ENCODE measurements at places on chromosomes 12 and 14.

- DNase-seq: no peak
These were observed 262.6 kb upstream of the LRIG3 start for GRCh38 chr12:59182658-59183455.

DNA sequence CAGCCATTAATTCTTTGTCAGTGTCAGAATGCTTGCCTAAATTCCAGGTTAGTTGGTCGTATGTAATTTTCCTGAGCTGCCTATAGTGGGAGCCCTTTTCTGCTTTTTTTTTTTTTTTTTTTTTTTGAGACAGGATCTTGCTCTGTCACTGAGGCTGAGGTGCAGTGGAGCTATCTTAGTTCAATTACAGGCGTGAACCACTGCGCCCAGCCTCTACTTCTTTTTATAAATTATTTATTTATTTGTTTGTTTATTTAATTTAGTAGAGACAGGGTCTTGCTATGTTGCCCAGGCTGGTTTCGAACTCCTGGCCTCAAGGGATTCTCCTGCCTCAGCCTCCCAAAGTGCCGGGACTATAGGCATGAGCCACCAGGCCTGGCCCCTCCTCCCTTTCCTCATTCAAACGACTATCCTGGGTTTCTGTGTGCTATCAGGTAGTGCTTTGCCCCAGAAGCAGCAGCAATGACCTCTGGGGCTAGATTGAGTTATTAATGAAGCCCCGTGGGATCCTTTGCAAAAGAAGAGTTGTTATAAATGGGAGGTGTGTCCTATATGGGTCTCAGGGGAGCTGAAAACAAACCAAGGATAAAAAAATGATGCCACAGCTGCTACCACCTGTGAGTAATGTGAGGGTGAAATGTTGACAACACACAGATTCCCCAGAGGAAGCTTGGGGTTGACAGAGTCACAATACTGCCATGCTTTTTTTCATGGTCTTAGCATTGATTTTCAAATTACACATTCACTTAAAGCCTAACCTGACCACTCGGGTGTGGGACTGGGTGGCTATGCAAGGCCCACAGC lies 34.6 kb upstream of the NFKBIA start:
- no peak for DNase-seq

- no peak for DNase-seq
These were observed 144.1 kb upstream of the BTG1 start for GRCh38 chr12:92289629-92290349.

GRCh38 chr14:101598571-101599233 lies 37.4 kb downstream of the DIO3 start:
- DNase-seq: no peak

Data from NCI-H774 (cell line).